ENCODE measurements at places on chromosomes 13 and 19.

DNA sequence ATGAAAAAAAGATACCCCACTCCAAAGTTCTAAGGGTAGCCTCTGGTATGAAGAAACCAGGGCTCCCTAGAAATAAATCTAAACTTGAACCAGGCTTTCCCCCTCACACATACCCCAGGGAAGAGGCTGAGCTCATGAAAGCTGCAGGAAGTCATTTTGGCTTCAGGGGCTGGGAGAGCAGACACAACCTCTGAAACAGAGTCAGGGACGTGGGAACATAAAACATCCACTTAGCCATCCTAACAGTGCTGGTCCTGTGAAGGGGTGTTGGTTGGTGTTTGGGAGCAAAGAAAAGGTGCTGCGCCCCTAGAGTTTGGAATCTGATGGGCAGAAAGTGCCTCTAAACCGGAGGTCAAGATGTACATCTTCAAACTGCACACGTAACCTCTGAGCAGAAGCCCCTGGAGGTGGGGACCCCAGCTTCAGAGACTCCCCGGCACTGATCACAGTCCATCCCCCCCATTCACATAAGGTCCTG is 15.8 kb downstream of the RAB3D start:
- DNase-seq: no peak

- no peak for DNase-seq
Observed at GRCh38 chr13:50153876-50154275, 138.6 kb downstream of the KCNRG start.

GRCh38 chr19:34232566-34233481 is 21.5 kb upstream of the GARRE1 start:
- no peak for DNase-seq

GRCh38 chr13:50612717-50613116 is 230.8 kb downstream of the DLEU7 start:
- DNase-seq: no peak

- no peak for DNase-seq
Observed at GRCh38 chr19:6064336-6065073, 45.8 kb downstream of the RFX2 start.

Measured in stimulated activated CD8-positive, alpha-beta memory T cell treated with anti-CD3 and anti-CD28 coated beads, Interleukin-4, amount 100 ng/mL, for 4 hours (primary cell).